CD4-positive, alpha-beta T cell treated with Interleukin-2 at 100 ng/mL for 4 hours (primary cell): ENCODE measurements at places on chromosomes 6 and 20.

- no peak for DNase-seq
Measured at GRCh38 chr6:23137611-23138010, 568.2 kb downstream of the HDGFL1 start.

DNA sequence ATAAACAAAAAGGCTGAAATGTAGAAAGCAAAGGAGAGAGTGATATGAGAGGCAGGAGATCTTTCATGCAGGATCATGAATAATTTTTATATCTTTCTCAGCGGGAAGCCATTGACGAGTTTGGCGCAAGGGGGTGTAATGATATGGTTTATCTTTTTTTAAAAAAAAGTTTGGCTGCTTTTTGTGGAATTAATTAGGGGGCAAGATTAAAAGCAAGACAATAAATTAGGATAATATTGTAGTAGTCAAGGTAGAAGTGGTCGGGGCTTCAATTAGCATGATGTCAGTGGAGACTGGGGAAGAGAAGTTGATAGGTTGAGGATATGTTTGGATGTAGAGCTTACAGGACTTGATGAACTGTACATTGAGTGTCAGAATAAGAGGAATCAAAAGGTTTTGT is 4.0 kb downstream of the SENP6 start:
- DNase-seq: no peak

- no peak for DNase-seq
Measured at GRCh38 chr6:117515326-117515725, 32.9 kb downstream of the DCBLD1 start.

DNA sequence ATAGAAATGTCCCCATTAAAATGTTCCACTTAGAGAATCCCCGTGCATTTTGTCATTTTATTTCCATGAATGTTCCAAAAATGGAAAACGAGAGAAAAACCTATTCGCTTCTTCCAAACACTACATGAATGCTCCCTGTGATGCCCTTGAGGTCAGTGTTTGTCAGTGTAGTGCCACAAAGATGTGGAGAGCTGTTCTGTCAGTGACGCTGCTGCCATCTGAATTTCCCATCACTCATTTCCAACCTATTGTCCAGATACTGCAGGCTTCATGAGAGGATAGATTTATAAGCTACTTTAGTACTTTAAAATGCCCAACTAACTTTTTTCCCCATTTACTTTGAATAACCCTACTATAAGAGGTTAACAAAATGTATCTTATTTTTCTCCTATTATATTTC is 335.8 kb downstream of the CDKAL1 start:
- DNase-seq: no peak

DNA sequence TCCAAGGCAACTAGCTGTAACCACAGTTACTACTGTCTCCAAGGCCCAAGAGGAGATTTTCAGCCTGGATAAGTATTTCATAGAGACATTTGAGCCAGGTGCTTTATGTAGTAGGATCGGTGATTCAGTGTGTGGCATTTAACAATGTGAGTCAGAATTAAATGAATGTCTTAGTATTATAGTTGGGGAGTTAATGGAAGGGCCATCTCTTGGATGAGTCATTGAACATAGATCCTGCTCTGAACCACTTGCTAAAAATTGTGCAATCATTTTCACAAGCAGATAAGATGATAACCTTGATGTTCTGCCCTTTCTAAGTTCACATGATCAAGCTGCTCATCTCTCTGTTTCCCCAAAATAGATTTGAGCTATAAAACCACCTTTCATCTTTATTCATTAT is 668.9 kb upstream of the CITED2 start:
- DNase-seq: no peak

DNA sequence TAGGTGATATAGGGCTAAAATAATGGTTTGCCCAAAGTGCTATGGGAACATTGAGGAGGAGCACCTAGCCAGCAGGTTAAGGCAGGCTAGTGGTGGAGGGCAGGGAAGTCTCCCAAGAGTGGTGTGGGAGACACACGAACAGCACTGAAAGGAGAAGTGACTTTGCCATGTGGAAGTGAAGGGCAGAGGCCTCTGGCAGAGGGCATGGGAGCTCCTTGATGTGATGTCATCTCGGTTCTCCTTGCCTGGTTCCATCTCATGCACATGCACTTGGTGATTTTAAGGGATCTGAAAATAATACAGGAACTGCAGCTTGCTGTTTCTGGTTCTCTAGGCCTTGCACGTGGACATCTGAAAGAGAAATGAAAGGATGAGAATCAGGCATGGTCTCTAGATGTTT is 4.7 kb upstream of the MAP3K4 start:
- DNase-seq: no peak

DNA sequence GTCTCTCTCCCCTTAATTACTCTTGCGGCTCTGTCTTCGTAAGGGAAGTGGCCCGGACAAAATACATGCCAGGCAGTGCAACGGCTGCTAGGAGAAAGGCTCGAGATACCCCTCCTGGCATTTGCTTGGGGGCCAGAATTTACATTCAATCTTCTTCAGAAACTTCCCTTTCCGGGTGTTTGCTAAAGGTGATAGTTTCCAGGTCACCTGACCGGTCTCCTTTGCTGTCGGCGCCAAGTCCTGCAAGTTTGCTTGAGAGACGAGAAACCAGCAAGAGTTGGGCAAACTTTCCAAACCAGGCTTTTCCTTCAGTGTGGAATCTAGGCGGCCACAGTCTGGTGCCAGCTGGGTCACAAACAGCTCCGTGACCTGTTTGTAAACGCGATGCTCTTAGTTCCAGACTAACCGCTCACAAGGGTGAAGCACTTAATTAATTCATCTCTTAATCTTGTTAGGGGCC is 563 bp upstream of the SRSF3 start:
- peak; percentile 50 for DNase-seq

GRCh38 chr20:23640018-23640601 is 2.4 kb upstream of the CST3 start:
- DNase-seq: no peak

GRCh38 chr6:39084506-39084905 is 30.5 kb downstream of the SAYSD1 start:
- DNase-seq: no peak

DNA sequence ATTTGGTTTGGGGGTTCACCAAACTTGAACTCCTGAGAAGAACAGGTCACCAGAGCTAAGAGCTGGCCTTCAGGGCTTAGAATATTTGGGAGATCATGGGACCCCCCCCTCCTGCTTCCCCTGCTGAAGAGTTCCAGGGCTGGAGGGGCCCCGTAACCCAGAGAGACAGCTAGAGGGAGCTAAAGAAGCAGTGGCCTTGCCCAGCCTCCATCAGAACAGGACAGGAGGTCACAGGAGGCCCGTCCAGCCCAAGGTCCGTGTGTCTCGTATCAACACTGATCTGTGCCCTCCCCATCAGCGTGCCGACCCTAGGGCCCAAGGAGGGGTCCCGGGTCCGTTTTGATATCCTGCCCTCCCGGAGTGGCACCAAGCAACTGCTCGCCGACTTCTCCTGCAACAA is 40.6 kb upstream of the TGM6 start:
- DNase-seq: no peak
